ENCODE measurements at places on chromosomes 16 and 17.

DNA sequence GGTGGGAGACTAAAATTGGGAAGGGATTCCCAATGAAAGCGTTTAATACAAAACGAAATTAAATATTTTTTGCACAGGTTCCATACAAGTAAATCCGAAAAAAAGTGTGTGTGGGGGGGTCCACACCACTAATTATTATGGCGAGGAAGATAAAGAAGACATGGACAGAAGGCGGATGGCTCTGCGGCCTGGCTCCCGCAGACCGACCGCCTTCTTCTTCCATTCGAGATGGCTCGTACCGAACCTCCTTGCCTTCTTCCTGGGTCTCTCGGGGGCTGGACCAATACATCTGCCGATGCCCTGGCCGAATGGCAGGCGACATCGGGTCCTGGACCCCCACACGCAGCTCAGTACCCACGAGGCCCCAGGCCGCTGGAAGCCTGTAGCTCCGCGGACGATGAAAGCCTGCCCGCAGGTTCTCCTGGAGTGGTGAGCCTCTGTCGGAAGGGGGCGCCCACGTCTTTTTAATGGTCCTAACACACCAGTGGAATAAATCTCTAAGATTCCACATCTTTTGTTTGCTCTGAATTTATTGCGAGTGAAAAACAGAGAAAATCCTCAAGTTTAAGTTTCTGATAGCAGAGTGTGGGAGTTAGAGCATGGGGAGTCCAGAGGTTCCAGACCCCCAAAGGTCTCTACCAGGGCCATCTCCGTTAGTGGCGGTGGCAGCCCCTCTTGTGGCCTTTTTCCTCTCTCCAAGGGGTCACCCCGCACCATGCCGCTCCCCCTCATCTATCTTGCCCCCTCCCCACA is 1.4 kb downstream of the PRAC2 start:
- DNase-seq = peak; percentile 83

- DNase-seq = no peak
These were observed 1344.4 kb downstream of the TP53TG3F start for GRCh38 chr16:34803683-34804416.

DNA sequence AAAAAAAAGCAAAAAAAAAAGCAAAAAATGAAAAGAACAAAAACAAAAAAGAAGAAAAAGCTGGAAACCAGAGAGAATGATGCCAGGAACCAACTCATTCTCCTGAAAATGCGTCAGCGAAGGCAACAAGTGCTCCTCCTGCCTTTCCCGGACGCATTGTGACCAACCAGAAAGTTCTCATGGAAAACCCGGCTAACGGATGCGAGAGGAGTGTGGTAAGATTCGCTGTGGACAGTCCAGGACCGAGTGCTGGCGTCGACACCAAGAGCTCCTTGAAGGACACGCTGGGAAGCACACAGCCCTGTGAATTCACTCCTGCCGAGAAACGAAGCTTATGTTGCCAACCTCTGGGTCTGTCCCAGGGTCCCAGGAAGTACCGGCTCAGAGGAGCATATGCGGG is 43.4 kb downstream of the METRNL start:
- no peak for DNase-seq

DNA sequence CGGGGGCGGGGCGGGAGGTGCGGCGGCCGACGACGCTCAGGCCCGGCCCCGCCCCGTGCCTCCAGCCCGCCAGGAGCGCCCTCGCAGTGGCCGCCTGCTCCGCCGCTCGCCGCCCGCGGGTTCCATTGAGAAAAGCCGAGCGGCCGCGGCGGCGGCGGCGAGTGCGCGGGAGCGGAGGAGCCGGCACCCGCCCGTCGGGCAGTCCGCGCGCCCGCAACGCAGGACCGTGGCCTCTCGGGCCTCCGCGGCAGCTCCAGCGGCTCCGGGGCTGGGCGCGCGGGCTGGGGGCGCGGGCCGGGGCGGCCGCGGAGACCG is at the start of gene ZFPM1:
Gene ZFPM1, plus strand, starts transcription at position 64 of the 315 bp plus-strand sequence. CDS start 359 bp downstream, outside the sequence.
- DNase-seq = no peak

GRCh38 chr17:80232438-80232837 is 12.2 kb downstream of the SLC26A11 start:
- DNase-seq = no peak

- no peak for DNase-seq
These were observed 8.4 kb upstream of the PKMYT1 start for GRCh38 chr16:2988590-2989099.

DNA sequence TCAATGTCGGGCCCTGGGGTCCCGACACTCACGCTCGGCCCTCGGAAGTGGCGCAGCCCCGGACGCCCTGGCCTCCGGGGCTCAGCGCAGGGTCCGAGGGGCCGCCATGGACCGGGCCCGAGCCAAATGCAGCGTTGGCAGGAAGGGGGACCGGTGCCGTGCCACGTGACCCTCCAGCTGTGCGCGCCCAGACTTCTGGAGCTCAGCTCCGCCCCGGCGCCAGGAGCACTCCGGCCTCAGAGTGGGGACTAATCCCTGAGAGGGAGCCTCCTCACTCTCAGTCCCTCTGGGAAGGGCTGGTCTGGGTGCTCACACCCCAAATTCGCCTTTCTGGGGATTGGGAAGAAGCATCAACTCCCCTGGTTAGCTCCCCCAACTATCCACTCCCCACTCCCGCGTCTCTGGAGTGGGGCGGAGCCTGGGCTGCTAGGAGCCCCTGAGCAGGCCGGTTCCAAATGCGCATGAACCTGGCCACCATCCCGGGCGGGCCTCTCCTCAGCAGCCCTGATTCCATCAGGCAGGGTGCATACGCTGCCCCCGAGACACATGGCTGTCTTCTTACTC is at the start of gene B3GNT9:
Gene B3GNT9, minus strand, starts transcription at position 166 of the 564 bp plus-strand sequence. CDS start 513 bp downstream, outside the sequence.
- DNase-seq = peak; percentile 87

- DNase-seq = no peak
These were observed 10.1 kb downstream of the SLC7A6 start for GRCh38 chr16:68274441-68274840.

DNA sequence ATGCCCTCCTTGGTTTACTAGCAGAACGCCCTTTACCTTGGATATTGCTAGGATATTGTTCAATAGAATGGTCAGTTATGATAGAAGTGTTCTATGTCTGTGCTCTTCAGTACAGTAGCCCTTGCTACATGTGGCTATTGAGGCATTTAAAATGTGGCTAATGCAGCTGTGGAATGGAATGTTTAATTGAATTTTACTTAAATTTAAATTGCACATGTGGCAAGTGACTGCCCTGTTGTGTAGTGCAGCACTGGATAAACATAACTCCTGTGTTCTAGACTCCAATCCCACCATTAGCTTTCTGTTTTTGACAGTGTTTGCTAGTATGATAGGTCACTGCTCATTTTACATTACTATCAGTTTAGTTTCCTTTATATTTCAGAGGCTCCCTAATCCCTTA is 29.9 kb downstream of the RAD51C start:
- DNase-seq = no peak

DNA sequence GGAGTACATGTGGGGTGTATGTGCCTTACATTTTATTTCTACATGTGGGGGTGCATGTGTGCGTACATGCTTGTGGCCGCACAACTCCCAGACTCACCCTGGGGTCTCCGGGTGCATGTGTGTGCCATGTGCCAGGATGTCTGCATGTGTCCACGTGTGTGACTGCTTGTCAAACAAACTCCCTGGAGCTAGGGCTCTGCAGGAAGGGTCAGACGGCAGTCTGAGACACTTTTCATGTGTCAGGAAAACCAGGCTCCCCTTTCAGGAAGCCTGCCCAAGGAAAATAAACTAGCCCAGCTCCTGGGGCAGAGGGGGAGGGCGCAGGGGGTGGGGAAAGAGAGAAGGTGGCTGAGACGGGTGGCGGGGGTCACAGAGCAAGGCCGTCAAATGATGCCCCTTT is 44.7 kb downstream of the FZD2 start:
- DNase-seq = no peak

DNA sequence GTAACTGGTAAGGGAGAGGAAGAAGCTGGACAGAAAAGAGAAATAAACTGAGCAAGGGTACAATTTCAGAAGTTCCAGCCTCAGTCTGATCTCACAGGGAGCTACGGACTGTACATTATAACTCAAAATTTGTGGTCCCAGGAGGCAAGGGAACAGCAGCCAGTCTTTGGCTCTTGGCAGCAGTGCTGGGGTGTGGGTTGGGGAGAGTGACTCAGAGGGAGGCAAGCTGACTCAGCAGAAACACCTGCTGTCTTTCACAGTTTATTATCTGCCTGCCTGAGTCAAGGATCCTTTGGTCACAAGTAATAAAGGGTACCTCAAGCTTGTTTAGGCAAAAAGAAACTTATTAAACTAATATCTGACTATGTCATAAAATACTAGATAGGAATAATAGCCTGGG is 73.5 kb upstream of the KIF2B start:
- peak; percentile 21 for DNase-seq

DNA sequence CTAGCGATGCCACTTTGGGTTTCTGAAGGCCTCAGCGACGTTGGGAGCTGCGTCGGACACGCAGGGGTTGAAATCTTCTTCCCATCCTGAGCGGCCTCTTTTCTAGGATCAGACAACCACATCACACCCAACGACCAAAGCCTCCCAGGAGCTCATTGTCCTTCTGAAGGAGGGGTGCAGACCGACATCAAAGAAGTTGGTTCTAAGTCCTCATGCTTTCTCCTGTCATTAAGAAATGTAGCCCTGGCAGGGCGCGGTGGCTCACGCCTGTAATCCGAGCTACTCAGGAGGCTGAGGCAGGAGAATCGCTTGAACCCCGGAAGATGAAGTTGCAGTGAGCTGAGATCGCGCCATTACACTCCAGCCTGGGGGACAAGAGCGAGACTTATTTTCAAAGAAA is 1681.9 kb downstream of the TP53TG3F start:
- no peak for DNase-seq

- DNase-seq = peak; percentile 18
These were observed at the start of gene ZNF385C for GRCh38 chr17:42097691-42098631. TSS of gene ZNF385C (minus strand) at chr17:42098473. CDS start at chr17:42063056, 35,417 bp downstream.

DNA sequence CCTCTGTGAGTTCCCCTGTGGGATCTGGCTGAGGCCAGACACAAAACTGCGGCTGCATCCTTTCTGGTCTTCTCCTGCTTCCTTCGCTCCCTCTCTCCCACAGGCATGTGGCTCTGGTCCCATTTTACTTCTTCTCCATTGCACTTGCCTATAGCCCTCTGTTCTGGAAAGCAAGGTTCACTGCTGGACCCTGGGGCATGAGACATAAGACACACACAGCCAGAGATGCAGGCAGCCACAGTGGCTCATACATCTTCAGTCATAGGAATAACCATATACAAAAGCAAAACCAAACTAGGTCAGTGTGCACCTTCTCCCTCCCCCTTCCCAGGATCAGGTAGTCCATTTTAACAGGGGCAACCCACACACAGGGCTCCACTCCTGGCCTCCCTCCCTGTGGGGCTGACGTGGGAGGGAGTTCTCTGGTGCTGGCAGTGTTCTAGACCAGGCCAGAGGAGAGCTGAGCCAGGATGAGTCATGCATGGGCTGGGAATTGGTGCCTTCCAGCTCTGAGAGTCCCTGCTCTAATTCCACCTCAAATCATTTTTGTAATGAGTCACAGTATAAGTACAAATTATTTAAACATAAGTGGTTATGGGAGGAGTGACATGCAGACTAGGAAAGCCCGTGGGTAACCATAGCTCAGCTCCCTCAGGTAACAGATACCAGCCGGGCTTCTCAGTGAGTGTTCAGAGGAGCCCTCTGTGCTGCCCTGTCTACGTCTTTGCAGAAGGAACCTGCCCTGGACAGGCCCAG is 58.0 kb downstream of the ASIC2 start:
- DNase-seq = peak; percentile 88

DNA sequence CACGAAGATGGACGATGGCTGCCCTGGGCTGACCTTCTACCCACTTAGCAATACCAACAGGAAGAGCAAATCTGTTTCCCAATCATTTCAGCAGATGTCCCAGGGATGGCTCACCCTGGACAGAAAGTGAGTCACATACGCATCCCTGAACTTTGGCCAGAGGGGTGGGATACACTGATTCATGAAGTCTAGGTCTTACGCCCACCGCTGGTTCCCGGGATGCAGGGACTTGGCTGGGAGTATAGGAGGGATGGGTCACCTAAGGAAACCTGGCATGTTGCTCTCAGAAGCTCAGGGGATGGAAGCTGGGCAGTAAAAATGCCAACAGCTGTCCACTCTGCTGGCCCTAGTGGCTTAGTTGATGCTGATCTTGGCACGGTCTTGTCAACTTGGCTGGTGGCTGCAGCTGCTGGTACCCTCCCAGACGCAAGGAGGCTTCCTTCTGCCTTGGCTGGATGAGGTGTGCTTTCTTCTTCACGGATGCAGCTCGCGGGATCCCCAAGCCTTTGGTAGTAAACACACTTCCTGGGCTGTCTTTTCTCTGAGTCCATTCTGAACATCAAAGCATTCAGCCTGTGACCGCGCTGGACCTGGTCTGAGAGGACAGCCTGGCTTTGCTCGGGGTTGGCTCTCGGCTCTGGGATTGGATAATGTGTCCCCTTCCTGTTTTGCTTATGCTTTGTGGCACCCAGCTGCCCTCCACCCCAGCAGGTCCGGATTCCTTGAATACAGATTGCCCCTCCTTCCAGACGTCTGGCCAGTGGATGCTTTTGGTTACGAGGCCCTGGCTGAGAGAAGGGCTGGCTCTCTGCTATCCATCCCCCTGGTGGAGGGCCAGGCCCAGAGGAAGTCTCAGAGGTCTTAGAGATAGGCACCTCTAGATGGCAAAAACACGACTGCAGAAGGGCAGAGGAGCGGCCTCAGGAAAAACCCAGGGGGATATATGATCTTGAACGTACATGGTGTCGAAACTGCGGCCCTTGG is 71.5 kb downstream of the RAP1GAP2 start:
- DNase-seq = no peak

- DNase-seq = peak; percentile 26
These were observed 14.0 kb downstream of the ATP5PD start for GRCh38 chr17:75032720-75033280.

- DNase-seq = peak; percentile 85
These were observed 262.6 kb downstream of the PRKCA start for GRCh38 chr17:66564992-66565465.

- DNase-seq = no peak
These were observed 1.5 kb upstream of the PHKG2 start for GRCh38 chr16:30746638-30747175.

GRCh38 chr17:50192144-50192617 is 9.2 kb downstream of the COL1A1 start:
- peak; percentile 40 for DNase-seq

GRCh38 chr17:73068322-73069153 is 23.9 kb downstream of the SLC39A11 start:
- no peak for DNase-seq

- DNase-seq = no peak
These were observed 362.5 kb downstream of the SEC14L1 start for GRCh38 chr17:77503293-77503655.

DNA sequence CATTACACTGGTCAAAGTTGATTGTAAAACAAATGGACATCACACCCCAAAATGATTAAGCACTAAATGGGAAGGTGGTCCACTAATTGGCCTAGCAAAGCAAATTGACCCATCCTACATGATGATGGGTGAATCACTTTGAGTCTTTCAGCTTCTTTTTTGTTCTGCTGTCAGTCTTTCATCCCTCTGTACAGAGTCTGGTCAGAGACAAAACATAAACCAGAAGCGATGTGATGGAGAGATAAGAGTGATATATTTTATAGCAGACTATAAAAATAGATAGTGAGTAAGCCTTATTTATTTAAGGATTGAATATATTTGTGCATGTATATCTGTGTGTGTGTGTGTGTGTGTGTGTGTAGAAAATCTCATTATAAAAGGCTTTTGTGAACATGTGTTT is 618.4 kb upstream of the SOX9 start:
- no peak for DNase-seq

GRCh38 chr17:72588961-72589360 is 468.1 kb downstream of the SOX9 start:
- DNase-seq = no peak

GRCh38 chr17:61757168-61757567 is 106.2 kb downstream of the BRIP1 start:
- DNase-seq = no peak

All from cardiac muscle cell (in vitro differentiated cells and primary cell).